ENCODE measurements at places on chromosomes 12 and 14.

- no peak for DNase-seq
Observed at GRCh38 chr12:3246253-3246652, 169.1 kb downstream of the TSPAN9 start.

DNA sequence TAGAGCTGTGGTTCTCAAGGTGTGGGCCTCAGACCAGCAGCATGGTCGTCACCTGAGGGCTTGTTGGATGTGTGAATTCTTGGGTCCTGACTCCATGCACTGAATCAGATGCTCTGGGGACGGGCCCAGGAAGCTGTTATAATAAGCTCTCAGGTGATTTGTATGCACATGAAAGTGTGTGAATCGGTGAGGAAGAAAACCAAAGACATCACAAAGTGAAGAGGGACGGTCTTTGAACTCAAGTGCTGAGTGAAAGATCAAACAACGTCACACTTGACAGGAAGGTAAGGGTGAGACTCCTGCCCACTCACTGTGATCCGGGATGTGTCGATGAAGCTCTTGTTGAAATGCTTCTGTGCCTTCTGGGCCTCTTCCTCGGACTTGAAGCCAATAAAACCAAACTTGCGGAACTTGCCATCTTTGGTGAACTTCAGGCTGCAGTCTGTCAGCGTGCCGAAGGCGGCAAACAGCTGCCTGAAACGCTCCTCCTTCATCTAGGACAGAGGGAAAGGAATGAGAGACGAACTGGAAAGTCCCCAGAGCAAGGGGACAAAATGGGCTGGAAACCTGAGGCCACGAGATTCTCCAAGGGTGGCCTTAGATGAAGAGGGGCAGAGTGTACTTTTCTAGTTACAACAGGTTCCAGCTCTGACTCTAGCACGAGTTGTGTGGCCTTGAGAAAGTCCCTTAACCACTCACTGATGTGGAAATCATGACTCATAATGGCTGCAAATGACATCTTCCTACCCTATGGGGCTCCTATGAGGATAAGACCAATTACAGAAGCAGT is 4.0 kb downstream of the RBM19 start:
- DNase-seq: no peak

- DNase-seq: no peak
Observed at GRCh38 chr12:125512541-125513298, 447.5 kb downstream of the AACS start.

GRCh38 chr12:120015313-120015712 is 26.3 kb downstream of the BICDL1 start:
- DNase-seq: no peak

GRCh38 chr12:118649765-118650585 is 273.6 kb downstream of the SUDS3 start:
- no peak for DNase-seq

GRCh38 chr12:131197490-131197889 is 243.8 kb downstream of the ADGRD1 start:
- no peak for DNase-seq

DNA sequence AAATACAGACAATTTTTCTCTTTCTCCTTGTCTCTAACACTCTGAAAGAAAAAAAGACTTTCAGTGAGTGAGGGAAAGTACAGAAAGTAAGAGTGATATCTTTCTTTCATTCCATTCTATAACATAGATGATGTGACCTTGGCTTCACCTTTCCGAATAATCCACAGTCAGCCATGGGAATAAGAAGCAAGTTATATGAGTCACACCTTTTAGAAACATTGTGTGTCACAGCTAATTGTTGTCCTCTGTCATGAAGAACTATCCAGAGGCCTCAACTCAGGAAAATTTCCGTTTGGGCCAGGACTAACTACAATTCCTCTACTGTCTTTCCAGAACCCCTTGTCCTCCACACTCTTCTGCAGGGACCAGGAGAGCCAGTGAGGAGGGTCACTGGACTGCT is 209.7 kb upstream of the FAR2 start:
- no peak for DNase-seq

DNA sequence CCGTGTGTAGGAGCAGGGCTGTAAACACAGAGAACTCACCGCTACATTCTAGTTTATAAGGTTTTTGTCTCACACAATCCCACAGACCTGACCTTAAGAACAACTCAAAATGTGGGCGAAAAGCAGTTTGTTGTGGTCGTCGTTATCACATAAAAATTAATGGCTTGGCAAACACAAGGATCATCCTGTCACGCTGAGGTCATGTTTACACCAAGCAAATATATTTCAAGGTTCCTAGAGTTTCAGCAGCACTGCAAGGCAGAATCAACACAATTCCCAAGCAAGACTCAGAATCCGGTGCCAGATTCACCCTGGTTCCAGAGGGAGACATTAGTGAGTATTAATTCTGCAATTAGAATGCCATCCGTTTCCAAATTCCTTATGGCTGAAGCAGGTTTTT is 30.1 kb upstream of the MAP1LC3B2 start:
- no peak for DNase-seq

GRCh38 chr12:48030173-48030650 is 25.9 kb upstream of the COL2A1 start:
- no peak for DNase-seq

DNA sequence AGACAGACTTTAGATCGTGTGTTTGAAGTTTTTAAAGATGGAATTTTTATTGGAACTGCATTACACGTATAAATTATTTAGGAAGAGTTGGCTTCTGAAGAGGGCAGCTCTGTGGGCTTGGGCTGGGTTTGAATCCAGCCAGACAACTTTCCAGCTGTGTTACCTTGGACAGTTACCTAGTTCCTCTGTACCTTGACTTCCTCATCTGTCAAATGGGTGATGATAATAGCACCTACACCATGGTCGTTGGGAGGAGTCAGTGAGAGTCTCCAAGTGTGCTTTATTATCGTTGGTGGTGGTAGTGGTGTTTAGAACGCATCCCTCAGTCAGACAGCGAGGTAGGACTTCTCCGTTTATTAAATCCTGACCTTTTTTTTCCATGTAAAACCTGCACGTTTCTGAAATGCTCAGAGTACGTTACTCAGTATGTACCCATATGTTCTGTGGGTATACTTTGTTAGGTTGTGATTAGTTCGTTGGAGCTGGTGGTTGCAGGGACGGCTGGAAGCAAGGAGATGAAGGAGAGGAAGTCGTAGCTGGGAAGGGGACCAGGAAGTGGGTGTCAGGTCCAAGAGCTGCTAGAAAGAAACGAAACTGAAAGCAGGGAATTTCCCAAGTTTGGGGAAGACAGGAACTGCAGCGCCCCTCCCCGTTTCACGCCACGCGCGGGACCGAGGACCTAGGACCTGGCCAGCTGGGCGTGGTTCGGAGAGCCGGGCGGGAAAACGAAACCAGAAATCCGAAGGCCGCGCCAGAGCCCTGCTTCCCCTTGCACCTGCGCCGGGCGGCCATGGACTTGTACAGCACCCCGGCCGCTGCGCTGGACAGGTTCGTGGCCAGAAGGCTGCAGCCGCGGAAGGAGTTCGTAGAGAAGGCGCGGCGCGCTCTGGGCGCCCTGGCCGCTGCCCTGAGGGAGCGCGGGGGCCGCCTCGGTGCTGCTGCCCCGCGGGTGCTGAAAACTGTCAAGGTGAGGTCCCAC is at the start of gene OAS3:
TSS of gene OAS3 (plus strand) at position 734 of the 979 bp plus-strand sequence. CDS start at position 791, 57 bp downstream.
- DNase-seq: no peak

DNA sequence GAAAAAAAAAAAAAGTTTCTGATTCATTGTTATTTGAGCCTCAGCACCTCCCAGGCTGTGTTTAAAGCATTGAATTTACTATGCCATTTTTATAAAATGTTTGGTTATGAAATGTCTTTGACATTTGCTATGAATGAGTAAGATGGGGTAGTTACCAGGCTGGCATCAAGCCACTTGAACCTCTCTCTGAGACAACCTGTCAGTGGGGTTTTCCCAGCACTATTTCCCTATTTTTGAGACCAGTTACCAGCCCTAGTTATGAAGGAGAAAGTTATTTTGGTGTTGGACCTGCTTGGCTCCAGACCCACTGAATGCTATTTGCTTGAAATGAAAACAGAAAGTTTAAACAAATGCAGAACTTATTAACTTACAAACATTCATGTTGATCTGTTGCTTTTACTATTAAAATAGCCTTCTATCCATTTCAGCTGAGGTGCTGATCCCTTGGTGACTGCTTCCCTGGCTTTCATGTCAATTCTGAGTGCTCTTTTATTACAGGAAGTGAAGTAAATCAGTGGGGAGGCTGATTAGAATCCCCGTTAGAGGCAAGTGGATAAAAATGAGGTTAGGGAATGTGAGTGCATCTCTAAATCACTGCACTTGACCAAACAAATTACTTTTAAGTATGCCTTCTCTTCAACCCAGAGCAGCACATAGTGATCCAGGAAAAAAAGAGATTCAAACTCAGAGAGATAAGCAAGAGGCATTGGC is 37.8 kb downstream of the LLPH start:
- DNase-seq: no peak

DNA sequence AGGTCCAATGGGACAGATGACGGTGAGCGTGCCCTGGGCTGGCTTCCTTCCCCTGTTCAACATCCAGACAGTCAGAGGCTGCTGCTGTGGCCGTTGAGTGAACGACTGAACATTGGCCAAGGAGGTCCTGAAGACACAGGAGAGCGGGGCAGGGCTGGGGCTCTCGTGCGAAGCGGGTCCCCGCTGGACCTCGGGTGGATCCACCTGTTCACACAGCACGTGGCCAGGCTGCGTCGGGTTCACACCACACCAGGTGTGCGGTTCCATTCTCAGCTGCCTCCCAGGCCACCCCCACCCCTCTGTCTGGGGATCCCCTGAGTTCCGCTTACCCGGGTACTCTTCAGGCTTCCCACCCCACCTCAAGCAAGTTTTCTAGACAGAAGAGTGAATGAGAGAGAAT is 199.1 kb upstream of the PRMT8 start:
- no peak for DNase-seq

All from NT2/D1 (cell line).